Posterior cingulate gyrus (tissue), 11 donors: ENCODE measurements at places on chromosomes 3 and 15.

DNA sequence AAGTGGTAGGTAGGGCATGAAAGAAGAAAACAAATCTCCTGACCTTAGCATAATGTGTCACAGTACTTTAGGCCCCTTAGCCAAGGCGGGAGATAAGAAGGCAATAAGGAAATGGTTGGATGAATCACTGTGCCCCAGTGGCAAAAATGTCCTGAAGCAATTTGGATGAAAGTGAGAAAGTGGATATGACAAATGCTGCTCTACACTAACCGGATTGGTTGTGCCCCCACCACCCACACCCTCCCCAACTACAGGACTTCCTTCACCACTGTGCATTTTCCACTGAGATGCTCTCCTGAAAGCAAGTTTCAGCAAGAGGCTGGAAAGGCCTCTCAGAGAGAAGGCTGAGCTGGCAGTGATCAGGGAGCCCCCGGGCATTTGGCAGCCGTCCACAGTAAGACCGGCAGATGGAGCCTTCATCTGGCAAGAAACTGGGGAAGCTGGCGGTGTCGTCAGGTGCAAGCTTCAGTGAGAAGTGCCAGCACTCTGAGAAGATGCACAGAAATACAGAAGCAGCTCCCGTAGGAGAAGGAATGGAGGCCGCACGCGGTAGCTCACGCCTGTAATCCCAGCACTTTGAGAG, 63.8 kb downstream of the ATP1B3 start:
- peak; percentile 61 for DNase-seq

DNA sequence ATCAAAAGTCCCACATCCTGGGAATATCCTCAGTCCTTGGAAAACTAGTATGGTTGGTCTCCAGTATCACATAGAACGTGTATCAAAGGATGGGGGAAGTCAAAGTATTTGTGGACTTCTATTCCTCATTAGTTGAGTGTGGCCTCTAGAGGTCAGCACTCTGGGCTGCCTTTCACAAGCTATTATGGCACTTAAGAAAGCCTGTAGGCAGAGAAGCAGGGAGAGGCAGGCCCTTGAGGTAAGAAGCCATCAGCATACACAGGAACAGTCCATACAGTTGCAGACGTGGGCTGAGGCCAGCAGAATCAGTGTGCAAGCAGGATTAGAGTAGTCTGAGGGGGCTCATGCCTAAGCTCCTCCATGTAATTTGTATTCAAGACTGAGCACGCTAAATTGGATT, 341.7 kb downstream of the CLSTN2 start:
- no peak for DNase-seq

DNA sequence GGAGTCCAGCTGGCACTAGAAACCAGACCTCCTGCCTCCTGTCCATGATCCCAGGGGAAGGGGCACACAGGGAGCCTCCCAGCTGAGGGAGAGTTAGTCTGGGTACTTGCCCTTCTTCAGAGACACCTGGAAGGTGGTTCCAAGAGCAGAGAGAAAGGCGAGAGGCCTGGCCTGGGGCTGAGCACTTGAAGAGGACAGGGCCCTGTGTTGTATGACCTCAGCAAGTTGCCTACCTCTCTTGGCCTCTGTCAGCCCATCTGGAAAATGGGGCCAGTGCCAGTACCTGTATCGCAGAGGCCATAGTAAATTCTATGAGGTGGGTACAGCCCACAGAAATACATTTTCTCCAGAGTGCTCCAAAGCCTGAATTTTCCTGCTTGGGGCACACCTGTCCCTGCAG, 19.5 kb downstream of the PTH1R start:
- DNase-seq = peak; percentile 5

- DNase-seq = no peak
Observed at GRCh38 chr3:186625600-186626042, 12.8 kb downstream of the AHSG start.

DNA sequence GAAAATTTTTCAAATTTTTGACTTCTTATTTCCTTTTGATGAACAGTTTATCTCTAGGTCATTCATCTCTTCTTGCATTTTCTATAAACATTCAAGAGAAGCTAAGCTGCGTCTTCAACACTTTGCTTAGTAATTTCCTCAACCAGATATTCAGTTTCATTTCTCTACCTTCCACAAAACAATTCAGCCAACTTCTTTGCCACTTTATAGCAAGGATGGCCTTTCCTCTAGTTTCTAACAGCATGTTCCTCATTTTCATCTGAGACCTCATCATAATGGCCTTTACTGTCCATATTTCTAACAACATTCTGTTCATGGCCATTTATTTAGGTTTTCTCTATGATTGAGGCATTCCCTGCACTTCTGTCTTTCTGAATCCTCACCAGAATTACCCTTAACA, 90.0 kb downstream of the ARIH1 start:
- DNase-seq = no peak

DNA sequence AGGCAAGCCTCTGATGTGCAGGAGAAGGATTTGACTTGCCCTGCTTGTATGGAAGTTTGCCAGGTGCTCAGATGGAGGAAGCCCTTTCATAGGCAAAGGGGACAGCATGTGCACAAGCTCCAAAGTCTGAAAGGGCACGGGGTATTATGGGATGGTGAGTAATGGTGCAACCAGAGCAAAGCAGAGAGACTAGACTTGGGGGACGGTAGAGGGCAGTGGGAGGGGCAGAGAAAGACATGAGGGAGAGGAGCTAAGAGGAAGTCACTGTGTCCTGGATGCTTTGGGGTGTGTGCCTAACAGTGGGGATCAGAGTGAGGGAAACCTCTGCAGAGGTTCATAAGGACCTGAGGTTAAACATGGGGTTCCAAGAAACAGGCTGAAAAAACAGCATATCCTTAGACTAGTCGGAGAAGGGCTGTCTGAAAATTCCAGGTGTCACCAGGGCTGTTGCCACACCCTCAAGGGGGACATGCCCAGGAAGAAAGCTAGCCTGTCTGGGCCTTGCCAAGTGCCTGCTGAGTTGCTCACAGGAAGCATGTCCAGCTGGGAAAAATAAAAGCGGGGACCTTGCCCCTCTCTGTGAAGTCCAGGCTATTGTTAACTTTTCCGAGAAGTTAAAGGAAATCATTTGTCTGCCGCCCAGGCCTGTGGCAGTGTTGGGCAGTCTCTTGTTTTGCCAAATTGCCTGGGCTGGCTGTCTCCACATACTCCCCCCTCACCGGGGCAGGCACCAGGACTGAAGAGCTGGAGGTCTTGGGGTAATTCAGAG, 47.1 kb downstream of the HRH1 start:
- no peak for DNase-seq

GRCh38 chr3:3069723-3070122, 40.5 kb downstream of the IL5RA start:
- DNase-seq = no peak

GRCh38 chr3:173586166-173586565, 188.6 kb downstream of the NLGN1 start:
- no peak for DNase-seq

DNA sequence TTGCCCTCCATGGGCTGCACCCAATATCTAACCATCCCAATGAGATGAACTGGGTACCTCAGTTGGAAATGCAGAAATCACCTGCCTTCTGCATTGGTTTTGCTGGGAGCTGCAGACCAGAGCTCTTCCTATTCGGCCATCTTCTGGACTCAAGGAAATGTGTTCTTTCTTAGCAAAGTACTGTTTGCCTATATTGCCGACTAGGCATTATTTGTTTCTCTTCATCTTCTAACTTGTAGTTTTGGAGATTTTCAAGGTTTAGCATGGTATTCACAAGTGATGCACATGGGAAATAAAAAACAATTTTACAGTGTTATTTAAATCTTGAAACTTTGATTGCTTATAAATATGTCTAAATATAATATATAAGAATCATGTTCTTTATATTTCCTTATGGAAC, 377.8 kb upstream of the POU1F1 start:
- DNase-seq = no peak

GRCh38 chr3:49413338-49413734, 1.1 kb downstream of the TCTA start:
- no peak for DNase-seq

DNA sequence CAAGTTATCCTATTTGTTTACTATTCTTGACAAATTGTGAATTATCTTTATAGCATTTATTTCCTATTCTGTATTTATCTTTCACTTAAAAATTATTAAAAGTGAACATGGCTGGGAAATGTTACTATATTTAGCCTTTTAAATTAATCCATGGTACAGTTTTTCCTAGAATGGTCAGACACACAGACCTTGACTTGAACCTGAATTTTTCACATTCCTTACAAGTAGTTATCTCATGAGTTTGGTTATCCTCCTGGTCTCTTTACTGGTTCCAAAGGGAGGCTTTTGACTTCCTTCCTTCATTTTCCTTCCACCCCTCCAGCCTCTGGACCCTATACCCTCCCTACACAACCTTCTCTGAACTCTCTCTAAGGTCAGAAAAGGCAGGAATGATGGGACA, 280.6 kb downstream of the SATB1 start:
- no peak for DNase-seq

DNA sequence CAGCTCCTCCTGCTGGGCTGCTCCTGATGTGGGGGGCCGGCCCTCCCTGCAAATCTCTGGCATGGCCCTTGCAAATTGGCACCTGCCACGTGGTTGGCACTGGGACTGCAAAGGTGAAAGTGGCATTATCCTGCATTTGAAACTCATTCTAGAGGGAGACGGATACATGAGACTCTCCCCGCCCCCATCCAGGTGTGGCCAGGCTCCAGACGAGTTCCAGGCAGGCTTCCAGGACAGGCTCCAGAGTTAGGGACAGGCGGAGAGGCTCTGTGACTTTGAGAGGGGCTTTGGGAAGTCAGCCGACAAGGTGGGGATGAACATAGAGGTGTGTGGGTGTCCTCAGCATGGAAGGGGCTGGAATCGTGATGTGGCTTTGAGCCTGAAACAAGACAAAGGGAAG, 178.5 kb downstream of the APBA2 start:
- DNase-seq = no peak

GRCh38 chr3:11140030-11140712, 14.1 kb upstream of the HRH1 start:
- DNase-seq = no peak

DNA sequence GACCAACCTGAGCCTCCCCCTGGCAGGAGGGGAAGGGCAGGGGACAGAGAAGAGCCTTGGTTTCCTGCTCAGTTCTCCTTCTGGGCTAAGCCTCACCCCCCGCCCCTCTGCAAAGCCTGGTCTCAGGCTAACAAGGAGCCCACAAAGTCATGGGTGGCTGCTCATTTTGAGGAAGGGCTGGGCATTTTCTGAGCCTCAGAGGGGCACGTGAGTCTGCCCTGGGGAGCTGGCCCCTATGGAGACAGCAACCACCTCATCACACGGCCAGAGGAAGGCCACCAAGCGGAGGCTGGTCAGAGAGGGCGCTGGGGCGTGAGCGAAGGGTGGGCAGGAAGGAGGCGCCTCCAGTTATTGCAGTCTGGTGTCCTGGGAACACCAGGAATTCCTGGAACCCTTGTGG, 18.7 kb downstream of the ABTB1 start:
- DNase-seq = peak; percentile 25

GRCh38 chr3:9704347-9705322, 1.0 kb downstream of the CPNE9 start:
- peak; percentile 42 for DNase-seq

DNA sequence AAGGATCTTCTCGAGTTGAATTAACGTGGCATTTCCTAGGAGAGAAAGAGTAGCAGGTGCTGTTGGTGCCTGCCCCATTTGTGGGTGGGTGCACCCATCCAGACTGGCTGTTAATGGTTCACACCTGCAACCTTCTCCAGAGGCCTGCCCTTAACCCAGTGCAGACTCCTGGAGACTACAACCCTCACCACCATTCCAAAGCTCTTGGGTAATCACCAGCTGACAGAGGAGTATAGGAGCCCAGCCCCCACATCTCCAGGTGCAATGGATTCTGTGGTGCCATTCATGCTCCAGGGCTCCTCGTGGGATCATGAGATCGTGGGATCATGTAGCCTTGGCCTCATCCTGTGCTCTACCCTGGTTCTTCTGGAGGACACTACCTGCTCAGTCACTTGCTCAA, 60.2 kb downstream of the SEMA5B start:
- no peak for DNase-seq

GRCh38 chr15:85623315-85624049, 171.2 kb downstream of the KLHL25 start:
- DNase-seq = no peak

- peak; percentile 22 for DNase-seq
Observed at GRCh38 chr3:196969134-196969659, 564 bp upstream of the PIGZ start.

- no peak for DNase-seq
Observed at GRCh38 chr3:23084367-23084766, 118.8 kb upstream of the UBE2E2 start.

DNA sequence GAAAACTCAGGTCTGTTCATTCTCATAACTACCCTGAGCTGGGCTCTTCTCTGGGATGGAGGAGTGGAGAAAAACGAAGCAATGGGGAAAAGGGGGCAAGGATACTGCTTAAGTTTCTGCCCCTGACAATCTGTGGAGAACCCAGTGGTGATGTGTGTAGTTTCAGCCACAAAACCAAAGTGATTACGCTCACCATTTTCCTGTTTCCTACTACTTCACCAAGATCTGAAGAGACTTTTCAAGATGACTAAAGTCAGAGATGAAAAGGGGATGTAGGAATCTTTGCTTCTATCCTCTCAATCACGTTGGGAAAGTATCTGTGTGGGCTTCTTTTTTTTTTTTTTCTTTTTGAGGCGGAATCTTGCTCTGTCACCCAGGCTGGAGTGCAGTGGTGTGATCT, 8.3 kb upstream of the UBE2E1 start:
- no peak for DNase-seq

- no peak for DNase-seq
Observed at GRCh38 chr3:87607234-87607633, 330.9 kb upstream of the POU1F1 start.

GRCh38 chr3:191449256-191449655, 11.7 kb upstream of the PYDC2 start:
- no peak for DNase-seq

GRCh38 chr3:126208606-126209256, 28.3 kb upstream of the ALDH1L1 start:
- DNase-seq = no peak

- no peak for DNase-seq
Observed at GRCh38 chr3:14823393-14823792, 4.6 kb downstream of the FGD5 start.

GRCh38 chr3:10155658-10156057, 9.1 kb upstream of the IRAK2 start:
- DNase-seq = no peak

DNA sequence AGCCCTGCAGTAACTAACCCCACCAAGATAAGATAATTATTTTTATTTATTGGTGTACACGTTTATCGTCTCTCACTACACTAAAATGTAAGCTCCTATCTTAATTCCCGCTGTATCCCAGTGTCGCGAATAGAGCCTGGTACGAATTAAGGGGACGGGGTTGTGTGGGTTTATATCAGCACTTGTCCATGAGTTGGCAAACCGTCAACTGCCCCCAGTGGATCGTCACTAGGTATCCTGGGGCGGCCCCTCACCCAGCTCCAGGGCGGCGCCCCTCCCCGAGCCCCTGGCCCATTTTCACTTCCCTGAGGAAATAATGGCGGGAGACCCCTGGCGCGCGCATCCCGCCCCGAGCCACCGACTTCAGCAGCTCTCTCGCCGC, 465 bp downstream of the RUVBL1 start:
- DNase-seq = no peak
